Type B pancreatic cell (in vitro differentiated cells): ENCODE measurements at places on chromosomes 3 and 15. TPM values are rescaled to one million over a fixed set of nuclear protein-coding genes. Genes with fewer than 3 reads are reported as not detected.

- no peak for DNase-seq
Observed at GRCh38 chr3:107035176-107035575, 342.1 kb upstream of the CCDC54 start.

GRCh38 chr3:24522146-24522579 lies 27.5 kb upstream of the THRB start:
- peak; percentile 68 for DNase-seq

PCBP4 gene
- 74.8 and 91.9 TPM in 2 replicates for total RNA-seq

DNA sequence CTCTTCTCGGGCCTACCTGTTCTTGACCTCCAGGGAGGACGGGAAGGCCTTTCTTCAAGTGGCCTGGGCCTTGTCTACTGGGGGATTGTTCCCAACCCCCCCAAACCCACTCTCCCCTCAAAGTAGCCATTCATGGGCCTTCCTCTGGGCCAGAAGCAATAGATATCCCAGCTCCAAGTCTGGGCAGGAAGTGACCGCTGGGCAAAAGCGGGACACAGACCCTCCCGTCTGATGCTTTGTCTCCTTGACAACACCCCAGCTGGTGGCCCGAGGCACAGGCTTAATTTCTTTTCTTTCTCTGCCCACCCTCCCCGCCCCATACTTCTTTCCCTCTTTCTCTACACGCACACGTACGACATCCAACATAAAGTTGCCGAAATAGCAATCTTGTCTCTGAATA lies 41.4 kb upstream of the FEZF2 start:
- DNase-seq = no peak

GRCh38 chr3:12627370-12627769 lies 36.5 kb downstream of the RAF1 start:
- DNase-seq = no peak

DNA sequence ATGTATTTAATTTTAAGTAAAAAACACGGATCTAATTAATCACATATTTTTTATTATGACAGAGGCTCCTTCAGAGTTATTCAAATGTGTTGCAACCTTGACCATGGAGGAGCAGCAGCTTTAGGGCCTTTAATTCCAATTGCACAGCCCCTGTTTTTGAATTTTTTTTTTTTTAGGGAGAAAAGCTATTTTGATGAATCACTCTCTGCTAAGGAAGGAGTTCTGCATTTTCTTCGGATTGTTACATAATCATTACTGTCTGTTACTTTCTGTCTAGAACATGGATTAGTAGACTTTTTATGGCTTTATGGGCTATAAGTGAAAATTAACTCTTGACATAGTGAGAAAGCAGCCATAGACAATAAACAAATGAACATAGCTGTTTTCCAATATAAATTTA lies 90.8 kb downstream of the MCTP2 start:
- DNase-seq = no peak

GRCh38 chr3:172856795-172857742 lies 106.5 kb downstream of the ECT2 start:
- no peak for DNase-seq

- DNase-seq = no peak
Observed at GRCh38 chr3:140530131-140530530, 147.7 kb upstream of the TRIM42 start.

GRCh38 chr3:82132210-82133069 lies 371.0 kb upstream of the GBE1 start:
- DNase-seq = no peak

DNA sequence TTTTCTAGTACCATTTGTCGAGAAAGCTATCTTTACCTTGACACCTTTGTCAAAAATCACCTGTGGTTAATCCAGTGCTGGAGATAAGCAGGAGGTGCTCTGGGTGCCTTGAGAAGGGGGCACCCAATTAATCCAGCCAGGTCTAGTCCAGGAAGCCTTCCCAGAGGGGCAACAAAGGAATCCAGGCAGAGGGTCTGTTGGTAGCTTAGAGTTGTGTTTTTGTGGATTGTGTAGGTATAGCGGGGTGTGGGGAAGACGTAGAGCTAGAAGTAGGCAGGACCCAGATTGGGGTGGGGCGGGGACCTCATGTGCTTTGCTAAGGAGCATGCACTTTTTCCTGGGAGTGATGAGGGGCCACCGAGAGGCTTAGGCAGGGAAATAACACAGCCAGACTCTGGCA lies 6.0 kb upstream of the PIGZ start:
- no peak for DNase-seq

DNA sequence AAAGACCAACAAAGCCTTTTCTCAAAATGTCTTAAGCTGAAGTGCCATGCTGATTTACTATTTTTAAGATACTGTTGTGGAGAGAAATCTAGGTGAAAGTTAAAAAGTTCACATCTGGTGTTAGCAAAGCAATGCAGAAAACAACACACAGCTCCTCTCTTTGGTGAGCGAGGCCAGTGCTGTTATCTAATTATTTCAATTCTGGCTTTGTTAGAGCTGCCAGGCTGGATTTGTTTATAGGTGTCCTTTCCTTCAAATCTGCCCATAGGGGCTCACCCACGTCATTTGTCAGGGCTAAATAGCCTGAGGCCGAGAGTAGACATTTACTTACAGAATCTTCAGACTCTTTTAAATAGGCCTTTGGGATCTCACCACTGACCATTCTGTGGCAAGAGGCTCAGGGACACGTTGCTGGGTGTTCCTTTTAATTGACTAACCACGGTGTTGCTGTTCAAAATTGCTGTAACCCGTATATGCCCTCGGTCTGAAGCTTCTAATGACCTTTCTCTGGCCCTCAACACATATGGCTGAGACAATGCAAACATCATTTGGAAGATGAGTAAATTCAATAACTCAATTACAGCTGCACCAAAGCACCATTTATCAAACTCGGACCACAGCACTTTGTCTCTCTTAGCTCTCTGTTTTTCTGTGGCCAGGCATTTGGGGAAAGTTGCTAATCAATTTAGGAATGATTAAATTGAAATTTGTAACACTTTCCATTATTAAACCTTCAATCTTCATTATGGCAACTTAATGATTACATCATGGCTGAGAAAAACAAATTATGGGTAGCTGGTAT lies 152.6 kb downstream of the PDZRN3 start:
- no peak for DNase-seq

CEP19 gene
- 1.1 and 4.5 TPM in 2 replicates for total RNA-seq

ADAMTS7 gene
- total RNA-seq = 8.4 and 51.9 TPM in 2 replicates

NXPE3 gene
- total RNA-seq = 3.8 and 12.5 TPM in 2 replicates

DNA sequence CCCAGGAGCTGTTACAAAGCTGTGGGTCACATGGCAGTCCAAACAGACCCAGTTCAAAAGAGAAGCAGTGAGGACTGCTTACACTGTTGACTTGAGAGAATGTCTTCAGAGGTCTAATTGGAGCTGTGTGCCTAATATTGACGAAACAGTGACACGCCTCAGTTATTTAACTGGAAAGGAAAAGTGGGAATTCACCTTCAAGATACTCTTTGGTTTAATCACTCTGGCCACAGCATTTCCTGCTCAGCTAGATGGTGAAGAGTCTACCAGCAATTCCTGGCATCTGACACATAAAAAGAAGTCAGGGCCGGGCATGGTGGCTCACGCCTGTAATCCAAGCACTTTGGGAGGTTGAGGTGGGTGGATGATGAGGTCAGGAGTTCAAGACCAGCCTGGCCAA lies 326.4 kb downstream of the SV2B start:
- DNase-seq = no peak

ERICH6 gene
- not detected in 2 replicates for total RNA-seq

DNA sequence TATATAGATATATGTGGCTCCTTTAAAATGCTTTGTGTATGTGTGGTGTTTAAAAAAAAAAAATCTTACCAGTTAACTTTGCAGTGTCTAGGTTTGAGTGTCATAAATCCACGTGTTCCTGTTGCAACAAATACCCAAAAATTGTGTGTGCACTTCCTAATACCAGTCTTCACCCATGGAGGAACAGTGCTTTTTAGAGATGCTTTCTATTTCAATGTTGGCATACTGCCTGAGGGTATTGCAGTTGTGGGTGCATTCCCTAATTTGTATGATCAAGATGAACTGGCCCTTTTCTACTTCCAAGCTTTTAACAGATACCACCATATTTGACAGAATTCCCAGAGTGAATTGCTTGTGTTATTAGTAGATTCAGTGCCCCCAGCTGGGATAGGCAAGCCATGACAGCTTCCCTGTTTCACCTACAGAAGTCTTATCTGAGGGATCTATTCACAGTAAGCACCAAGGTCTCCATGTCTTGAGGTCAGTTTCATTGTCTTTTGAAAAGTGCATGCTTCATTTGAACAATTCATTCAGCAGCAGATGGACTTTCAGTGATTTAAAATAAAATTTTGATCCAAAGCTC lies 68.9 kb upstream of the GOLGA6B start:
- no peak for DNase-seq

- DNase-seq = no peak
Observed at GRCh38 chr3:107241217-107241616, 136.0 kb upstream of the CCDC54 start.

SLC28A2 gene
- total RNA-seq = 0.14 and 2.4 TPM in 2 replicates

GRCh38 chr3:60610441-60611112 lies 640.7 kb downstream of the FHIT start:
- no peak for DNase-seq

GRCh38 chr3:8490079-8490552 lies 11.5 kb upstream of the LMCD1 start:
- DNase-seq = no peak

DNA sequence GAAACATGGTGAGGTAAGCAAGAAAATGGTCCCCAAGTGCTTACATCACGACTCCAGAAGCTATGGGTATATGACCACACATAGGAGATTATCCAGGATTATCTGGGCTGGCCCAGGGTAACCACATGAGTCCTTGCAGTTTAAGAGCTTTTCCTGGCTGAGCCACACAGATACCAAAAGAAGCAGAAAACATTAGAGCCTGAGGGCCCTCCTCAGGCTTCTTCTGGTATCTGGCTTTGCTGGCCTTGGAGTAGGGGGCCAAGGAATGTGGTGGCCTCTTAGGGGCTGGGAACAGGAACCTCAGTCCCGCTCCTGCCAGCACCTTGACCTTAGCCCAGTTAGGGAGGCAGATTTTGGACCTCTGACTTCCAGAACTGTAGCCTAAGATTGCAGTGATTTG lies 259.1 kb downstream of the KCNMB2 start:
- DNase-seq = no peak

GRCh38 chr3:139267300-139268246 lies 76.2 kb upstream of the MRPS22 start:
- no peak for DNase-seq

IL12A gene
- 0.31 and 0.34 TPM in 2 replicates for total RNA-seq

- peak; percentile 82 for DNase-seq
Observed at GRCh38 chr3:194296454-194297263, 54.5 kb downstream of the CPN2 start.

PARP15 gene
- 0.26 and 0.29 TPM in 2 replicates for total RNA-seq

DNA sequence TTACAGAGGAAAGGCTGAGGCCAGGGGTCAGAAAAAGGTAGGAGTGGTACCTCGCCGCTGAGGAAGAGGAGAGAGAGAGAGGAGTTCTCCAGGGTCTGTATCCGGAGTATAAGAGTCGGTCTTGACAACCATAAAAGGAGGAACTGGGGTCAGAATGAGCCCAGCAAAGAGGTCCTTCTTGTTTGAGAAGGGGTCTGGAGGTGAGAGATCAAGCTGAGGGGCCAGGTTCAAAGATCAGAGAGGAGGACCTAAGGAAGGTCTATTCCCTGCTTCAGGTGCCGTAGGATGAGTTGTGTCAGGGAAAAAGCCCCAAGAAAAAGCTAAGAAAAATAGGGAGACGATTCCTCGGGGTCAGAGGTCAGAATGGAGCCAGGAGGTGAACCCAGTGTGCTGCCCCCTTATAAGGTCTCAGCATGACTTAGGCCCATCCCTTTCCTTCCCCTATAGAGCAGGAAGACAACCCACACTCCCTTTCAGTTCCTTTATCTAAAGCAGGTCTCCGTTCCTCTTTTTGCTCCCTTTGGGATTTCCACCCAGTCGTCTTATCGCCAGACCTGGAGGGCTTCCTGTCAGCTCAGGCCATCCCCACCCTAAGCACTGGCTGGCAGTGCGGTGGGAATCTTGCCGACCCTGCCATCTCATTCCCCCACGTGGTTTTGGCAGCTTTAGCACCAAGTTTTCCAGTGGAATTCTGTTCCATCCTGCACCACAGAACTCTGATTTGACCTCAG lies 651 bp downstream of the MTMR14 start:
- no peak for DNase-seq

- DNase-seq = no peak
Observed at GRCh38 chr3:67853520-67853919, 199.1 kb upstream of the SUCLG2 start.

- no peak for DNase-seq
Observed at GRCh38 chr15:43488790-43489189, 4.2 kb downstream of the TP53BP1 start.

DNA sequence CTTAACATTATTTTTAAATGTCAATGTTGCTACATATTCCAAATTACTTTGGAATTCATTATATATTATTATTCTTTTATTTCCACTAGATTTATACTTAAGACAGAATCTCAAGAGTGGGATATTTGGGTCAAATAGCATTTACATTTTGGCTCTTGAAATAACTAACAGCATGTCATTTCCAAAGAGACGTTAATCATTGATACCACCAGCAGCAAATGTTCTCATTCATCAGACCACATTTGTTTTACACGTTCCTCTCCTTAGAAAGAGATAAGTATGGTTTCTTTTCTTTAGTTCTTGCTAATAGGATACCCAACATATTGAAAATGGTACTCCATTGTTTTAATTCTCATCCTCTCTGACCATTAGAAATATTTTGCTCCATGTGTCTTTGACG lies 229.8 kb downstream of the LPP start:
- DNase-seq = no peak

GRCh38 chr15:40823572-40824343 lies 4.8 kb downstream of the PPP1R14D start:
- no peak for DNase-seq

DNA sequence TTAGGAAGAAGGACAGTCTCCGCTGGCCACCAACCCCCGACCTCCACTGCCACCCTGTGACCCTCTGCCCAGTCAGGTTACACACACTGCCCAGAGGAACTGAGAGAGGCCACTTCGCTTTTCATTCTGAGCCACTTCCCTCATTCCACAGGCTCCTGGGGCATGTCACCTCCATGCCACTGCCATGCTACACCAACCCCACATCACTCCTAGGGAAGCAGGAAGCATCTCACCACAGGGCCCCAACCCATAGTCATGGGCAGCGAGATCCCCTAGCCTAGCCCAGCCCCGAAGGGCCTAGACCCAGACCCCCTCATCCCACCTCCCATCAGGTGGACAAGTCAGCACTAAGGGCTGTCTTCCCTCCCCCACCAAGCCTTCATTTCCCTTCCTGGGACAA lies 1.4 kb downstream of the PLCB2 start:
- no peak for DNase-seq
